Natural killer cell (primary cell): ENCODE measurements at places on chromosomes 2 and 18.
A peak's percentile ranks its signal among the peaks of the same experiment; 100 is the strongest.

GRCh38 chr2:96136129-96136720 is 2.1 kb downstream of the ASTL start:
- no peak for DNase-seq

DNA sequence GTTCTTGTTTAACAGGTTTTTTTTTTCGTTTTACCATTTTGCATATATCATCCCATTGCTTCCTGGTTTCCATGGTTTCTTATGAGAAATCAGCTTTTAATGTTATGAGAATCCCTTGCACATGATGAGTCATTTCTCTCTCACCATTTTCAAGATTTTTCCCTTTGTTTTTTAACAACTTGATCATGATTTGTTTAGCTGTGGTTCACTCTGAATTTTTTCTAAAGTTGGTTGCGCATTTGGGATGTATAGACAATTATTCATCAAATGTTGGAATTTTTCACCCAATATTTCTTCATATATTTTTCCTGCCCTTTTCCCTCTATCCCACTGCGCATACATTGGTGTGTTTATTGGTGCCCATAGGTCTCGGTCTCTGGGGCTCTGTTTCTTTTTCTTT is 42.4 kb upstream of the BIN1 start:
- no peak for DNase-seq

GRCh38 chr2:105104208-105104731 is 66.4 kb downstream of the MRPS9 start:
- DNase-seq = no peak

DNA sequence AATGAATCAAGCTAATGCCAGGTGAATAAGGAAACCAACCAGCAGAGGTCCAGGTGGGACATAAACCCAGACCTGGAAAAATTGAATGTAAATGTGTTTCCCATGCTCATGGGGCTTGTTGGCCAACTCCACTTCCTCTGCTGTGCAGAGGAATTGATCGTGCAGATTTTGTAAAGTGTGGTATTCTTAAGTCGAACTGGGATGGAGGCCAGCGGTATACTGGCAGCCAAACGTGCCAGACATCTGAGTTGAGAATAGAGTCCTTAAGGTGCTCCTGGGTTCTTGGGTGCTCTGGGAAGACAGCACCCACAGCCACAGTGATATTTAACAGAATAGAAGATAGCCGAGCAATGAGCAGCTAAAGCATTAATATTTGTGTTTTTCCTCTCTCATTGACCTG is 146.5 kb upstream of the LGALSL start:
- no peak for DNase-seq

DNA sequence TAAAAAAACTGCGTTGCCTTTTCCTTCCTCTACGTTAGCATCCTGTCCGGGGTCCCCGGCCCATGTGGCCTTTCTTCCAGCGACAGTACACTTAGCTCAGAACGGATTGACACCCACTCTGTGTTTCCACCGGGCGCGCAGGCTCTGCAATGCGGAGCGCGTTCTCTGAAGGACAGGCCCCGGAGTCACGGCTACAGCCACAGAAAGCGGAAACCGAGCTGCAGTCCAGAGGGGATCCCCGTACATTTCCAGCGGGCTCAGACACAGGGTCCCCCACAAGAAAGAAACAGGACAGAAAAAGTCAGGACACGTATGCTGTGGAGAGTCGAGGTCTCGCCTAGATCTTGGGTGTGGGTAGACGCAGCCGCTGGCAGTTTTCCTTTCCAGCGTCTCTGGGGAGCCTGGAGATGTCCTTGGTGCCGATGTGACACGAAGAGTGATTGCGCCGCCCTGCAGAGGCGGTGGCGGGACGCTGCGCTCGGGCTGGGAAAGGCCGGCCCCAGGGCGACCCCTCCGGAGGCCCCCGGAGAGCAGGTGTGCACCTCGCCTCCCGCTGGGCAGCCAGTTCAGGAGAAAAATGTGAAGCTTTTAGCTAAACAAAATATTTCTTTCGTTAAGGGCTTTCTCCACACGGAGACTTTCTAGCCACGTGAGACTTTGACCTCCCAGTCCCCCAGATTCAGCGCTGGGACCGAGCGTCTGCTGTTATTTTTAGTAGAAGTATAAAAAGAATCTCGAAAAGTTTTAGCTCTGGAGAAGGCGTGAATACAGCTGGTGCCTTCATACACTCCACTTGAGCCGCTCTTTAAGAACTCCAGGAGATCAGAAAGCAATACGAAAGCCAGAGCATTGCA is 1.3 kb upstream of the ACKR3 start:
- peak; percentile 50 for DNase-seq
